ENCODE measurements at places on chromosomes 1 and 21. TPM values are rescaled to one million over a fixed set of nuclear protein-coding genes. Genes with fewer than 3 reads are reported as not detected.

DNA sequence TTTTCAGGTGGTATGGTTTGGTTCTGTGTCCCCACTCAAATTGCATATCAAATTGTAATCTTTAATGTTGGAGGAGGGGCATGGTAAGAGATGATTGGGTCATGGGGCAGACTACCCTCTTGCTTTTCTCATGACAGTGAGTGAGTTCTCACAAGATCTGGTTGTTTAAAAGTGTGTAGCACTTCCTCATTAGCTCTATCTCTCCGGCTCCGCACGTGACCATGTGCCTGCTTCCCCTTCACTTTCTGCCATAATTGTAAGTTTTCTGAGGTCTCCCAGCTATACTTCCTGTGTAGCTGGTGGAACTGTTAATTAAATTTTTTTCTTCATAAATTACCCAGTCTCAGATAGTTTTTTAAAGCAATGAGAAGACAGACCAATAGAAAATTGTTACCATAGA lies 843.2 kb downstream of the AMY1C start:
- no peak for DNase-seq

DNA sequence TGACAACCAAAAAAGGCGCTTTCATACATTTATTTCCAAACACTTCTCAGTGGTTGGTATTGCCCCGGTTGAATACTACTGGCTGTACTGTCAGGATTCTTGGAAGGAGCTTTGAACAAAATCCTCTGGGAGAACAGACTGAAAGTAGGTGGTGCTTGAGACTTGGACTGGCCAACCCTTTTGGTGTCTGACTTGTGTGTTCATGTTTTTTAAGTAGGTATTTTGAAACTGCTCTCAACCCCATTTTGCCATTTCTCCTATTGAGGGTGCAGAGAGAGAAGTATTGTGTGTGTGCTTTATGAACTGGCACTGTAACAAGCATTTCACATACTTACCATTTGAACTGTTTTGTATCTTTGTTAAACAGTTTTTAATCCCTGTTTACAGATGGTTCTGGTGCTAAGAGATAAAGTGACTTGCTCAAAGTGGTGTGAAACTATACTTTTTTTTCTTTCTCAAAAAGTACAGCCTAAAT lies 21.2 kb downstream of the ARID1A start:
- no peak for DNase-seq

- no peak for DNase-seq
Measured at GRCh38 chr1:52670604-52671003, 27.5 kb downstream of the COA7 start.

DNA sequence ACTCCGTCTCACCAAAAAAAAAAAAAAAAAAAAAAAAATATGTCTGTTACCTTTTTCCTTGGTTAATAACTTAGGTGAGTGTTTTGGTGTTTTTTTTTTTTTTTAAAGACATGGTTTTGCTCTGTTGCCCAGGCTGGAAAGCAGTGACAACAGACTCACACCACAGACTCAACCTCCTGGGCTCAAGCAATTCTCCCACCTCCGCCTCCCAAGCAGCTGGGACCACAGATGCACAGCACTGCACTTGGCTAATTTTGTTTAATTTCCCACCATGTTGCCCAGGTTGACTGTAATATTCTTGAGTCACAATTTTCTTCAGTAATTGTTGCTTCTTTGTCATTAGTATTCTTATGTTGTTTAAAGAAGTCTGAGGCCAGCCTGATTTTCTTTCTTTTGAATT lies 149.2 kb upstream of the SYT6 start:
- DNase-seq, result no peak

DNA sequence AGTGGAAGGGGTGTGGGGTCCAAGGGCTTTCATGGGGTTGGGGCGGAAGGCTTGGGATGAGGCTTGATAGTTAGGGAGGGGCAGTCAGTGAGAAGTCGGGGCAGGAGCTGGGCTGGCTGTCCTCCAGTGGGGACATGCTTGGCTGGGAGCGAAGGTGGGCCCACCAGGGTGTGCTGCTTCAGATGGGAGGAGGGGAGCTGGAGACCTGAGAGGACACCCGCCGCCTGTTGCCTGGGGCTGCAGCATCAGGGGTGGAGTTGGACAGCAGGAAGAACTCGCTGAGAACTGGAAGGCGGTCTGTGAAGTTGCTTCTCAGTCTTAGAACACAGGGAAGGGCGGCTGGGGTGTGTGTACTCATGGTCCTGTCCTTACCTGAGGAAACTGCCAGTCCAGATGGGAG lies 1.6 kb downstream of the THEM5 start:
- no peak for DNase-seq

- no peak for DNase-seq
Measured at GRCh38 chr1:100575406-100575805, 37.5 kb downstream of the GPR88 start.

GRCh38 chr1:37305841-37306240 lies 168.5 kb upstream of the ZC3H12A start:
- no peak for DNase-seq

- no peak for DNase-seq
Measured at GRCh38 chr21:44935533-44935927, 4.3 kb upstream of the SLX9 start.

DNA sequence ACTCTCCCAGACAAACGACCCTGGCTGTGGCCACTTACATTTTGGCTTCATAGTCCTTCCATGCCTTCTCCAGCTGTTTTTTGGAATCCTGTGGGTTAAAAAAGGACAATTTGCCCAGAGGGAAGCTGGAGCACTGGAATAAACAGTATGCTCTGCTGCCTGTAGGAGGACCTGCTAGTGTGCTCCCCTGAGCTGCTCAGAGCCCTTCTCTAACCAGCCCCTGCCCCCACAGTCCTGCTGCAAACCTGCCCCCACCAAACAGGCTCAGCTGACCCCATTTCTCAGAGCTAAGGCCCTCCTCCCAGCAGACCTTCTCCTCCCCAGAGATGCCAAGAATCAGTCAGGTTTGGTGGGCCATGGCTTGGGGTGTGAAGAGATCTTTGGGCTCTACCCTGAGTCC lies 26.9 kb upstream of the TCEA3 start:
- DNase-seq, result no peak

The GRHL3 gene
- total RNA-seq, result 35.8 TPM

The C1orf94 gene
- 0.10 TPM for total RNA-seq

The NECTIN4 gene
- 49.6 TPM for total RNA-seq

The IQGAP3 gene
- 8.6 TPM for total RNA-seq

The VAMP4 gene
- total RNA-seq, result 13.1 TPM

The ADORA3 gene
- 0.20 TPM for total RNA-seq

The MEX3A gene
- 6.6 TPM for total RNA-seq

The ELF3 gene
- 14.0 TPM for total RNA-seq

The PAPPA2 gene
- total RNA-seq, result 2.8 TPM

Measured in skin of body (tissue), 3 donors.